ENCODE measurements at places on chromosomes 7 and 10.

DNA sequence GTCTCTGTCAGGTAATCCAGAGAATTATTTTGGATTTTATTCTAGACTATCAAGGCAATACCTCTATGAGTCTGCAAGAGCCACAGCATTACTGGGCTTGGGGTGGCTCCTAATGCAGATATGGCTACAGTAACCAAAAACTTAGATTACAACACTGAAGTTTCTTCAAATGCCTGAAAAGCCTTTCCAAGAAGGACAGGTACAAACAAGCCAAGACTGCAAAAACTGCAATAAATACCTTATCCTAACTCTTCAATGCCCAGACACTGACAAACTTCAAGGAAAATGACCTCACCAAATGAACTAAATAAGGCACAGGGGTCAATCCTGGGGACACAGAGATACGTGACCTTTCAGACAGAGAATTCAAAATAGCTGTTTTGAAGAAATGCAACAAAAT is 82.0 kb downstream of the TES start:
- no peak for DNase-seq

- DNase-seq, result no peak
Observed at GRCh38 chr10:127346604-127347003, 150.2 kb upstream of the INSYN2A start.

GRCh38 chr7:84194484-84195271 is at the start of gene SEMA3A:
SEMA3A (minus strand) TSS chr7:84194789; CDS start chr7:84194586, 203 bp downstream.
- peak; percentile 17 for DNase-seq

DNA sequence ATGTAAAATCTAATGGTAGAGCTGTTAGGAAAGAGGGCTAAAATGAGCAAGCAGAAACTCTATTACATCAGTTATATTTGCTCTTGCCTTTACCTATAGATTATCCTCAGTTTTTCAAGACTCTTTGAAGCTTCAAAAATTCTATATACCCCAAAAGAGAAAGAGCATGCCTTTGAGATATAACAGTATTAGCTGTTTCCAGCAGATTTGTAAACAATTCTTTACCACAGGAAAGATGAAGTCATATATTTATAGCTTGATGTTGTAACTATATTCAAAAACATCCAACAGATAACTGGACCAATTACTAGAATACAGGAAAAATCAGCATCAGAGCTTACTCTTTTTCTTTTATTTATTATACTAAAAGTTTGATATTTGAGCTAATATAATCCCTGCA is 416.2 kb upstream of the TPK1 start:
- no peak for DNase-seq

- DNase-seq, result no peak
Observed at GRCh38 chr10:12961416-12962205, 39.9 kb downstream of the CCDC3 start.

GRCh38 chr10:110273474-110273873 is 31.2 kb downstream of the SMNDC1 start:
- DNase-seq, result no peak

GRCh38 chr7:36127075-36127740 is 25.8 kb upstream of the EEPD1 start:
- DNase-seq, result no peak

GRCh38 chr7:156504687-156505545 is 135.7 kb upstream of the RNF32 start:
- DNase-seq, result no peak

GRCh38 chr7:698515-699475 is 27.7 kb upstream of the DNAAF5 start:
- no peak for DNase-seq

DNA sequence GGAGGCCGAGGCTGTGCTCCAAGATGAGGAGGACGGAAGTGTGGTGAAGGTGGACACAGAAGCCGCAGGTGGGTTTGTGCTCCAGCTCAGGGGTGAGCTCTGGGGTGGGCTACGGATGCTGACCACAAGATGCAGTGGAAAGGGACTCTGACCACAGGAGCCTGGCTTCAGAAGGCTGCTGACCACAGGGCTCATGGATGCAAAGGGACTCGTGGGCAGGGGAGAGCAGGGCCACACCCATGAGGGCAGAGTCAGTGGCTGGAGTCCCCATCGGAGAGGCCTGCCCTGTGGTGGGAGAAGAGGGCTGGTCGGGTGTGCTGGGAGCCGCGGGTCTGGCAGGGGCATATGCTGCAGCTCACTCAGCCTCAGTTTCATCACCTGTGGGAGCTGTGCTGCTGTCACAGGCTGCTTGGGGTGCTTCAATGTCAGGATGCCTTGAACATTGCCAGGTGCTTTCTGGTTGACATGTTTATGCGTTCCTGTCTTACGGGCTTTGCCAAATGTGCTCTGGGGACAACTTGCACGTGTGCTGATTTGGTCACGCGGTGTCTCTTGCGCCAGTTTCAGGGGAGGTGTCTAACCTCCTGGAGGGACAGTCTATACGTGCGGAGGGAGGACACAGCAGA is 13.7 kb downstream of the SCART1 start:
- DNase-seq, result no peak

DNA sequence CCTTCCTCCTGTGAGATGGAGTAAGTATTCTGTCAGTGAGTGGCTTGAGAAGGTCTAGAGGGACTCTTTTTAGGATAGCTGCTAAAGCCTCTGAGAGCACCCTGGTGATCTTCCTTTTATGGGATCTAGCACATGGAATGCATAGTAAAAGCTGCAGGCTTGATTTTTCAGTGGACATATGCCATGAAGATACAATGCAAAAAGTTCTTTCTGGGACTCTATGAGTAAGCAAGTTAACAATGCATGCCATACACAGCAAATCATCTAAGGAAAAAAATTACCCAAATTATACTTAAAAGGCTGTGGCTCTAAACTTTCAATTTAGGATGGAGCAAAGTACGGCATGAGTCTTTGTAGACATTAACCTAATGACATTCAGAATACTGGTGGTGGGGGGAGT is 154.5 kb downstream of the SGMS1 start:
- DNase-seq, result no peak

- DNase-seq, result no peak
Observed at GRCh38 chr10:30827531-30828120, 198.1 kb upstream of the LYZL2 start.

DNA sequence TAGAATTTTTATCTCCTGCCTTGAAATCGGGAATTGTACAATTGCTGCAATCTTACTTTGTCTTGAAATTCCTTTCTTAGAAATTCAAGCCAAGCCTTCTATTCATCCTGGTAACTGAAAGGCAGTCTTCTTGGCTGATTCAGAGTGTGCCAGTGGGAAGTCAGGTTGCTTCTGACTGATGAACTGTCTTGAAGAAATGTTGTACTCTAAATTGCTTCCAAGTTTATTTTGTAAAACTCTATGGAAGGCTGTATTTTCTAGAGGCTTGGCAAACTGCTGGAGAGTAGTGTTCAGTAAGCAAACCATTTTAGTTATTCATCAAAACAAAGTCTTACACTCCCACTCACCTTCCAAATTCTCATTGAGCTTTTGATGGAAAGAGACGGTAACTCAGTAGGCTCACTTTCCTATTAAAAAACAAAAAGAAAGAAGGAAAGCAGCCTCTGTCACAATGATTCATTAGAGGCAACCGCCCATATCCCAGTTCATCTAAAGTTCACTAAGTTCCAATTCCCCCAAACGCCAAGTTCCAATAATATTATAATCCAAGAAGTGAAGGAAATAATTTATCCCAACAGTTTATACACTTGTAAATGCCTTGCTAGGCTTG is 187.9 kb upstream of the MALRD1 start:
- no peak for DNase-seq

GRCh38 chr10:111142092-111142768 is 65.4 kb downstream of the ADRA2A start:
- no peak for DNase-seq

- DNase-seq, result no peak
Observed at GRCh38 chr7:40405991-40406390, 271.2 kb downstream of the SUGCT start.

GRCh38 chr10:8052341-8052955 is 2.0 kb upstream of the GATA3 start:
- no peak for DNase-seq

GRCh38 chr7:34191771-34192479 is 286.6 kb downstream of the BMPER start:
- DNase-seq, result no peak

GRCh38 chr7:121872831-121873288 is at the start of gene PTPRZ1:
PTPRZ1 (plus strand) TSS chr7:121873161; CDS start chr7:121873500, 339 bp downstream.
- peak; percentile 53 for DNase-seq

- DNase-seq, result no peak
Observed at GRCh38 chr7:16234493-16235146, 186.7 kb downstream of the CRPPA start.

GRCh38 chr10:131041031-131041430 is 270.5 kb downstream of the TCERG1L start:
- DNase-seq, result no peak

GRCh38 chr7:143485500-143485899 is 7.8 kb downstream of the TAS2R41 start:
- no peak for DNase-seq

DNA sequence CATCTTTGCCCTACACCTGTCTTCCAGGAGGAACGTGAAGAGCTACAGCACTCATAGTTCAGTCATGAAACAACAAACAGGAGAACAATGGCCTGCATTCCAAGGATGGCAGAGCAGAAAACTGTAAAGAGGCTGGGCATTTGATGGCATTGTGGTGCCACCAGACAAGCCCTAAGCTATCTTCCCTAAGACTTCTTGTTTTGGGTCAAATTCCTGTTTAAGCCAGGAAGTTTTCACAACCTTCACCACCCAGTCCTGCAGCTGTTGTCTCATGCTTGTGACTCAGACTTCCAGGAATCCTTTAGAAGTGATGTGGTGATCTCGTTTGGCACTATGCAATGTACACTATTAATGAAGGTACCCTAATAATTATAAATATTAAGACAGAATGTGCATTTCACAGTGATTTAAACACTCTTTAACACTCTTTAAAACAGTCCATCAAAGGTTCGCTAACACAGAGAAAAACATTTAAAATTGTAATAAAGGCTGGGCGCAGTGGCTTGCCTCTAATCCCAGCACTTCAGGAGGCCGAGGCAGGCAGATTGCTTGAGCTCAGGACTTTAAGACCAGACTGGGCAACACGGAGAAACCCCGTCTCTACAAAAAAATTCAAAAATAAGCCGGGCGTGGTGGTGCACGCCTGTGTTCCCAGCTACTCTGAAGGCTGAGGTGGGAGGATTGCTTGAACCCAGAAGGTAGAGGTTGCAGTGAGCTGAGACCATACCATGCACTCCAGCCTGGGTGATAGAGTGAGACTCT is 2.7 kb upstream of the HERPUD2 start:
- no peak for DNase-seq

GRCh38 chr10:98141484-98142073 is 7.1 kb downstream of the R3HCC1L start:
- no peak for DNase-seq

- DNase-seq, result no peak
Observed at GRCh38 chr10:15787426-15787825, 67.7 kb upstream of the ITGA8 start.

- DNase-seq, result no peak
Observed at GRCh38 chr10:77029777-77030717, 607.6 kb downstream of the KCNMA1 start.

DNA sequence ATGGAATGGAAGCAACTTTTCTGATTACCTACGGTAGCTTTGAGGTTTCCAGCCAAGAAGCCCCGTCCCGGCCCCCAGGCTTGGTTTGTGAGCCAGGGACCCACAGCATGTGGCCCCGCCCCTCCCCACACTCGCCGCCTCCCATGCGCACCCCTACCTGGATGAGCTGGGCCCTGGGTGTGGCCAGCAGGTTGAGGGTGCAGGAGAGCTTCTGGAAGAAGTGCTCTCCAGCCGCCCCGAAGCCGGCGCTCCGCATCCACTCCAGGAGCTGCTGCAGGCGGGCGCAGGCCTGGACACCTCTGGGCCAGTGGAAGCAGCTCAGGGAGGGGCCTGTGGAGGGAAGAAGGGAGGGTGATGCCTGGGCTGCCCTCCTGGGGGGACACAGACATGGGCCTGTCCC is 39.7 kb downstream of the AP5Z1 start:
- DNase-seq, result no peak

DNA sequence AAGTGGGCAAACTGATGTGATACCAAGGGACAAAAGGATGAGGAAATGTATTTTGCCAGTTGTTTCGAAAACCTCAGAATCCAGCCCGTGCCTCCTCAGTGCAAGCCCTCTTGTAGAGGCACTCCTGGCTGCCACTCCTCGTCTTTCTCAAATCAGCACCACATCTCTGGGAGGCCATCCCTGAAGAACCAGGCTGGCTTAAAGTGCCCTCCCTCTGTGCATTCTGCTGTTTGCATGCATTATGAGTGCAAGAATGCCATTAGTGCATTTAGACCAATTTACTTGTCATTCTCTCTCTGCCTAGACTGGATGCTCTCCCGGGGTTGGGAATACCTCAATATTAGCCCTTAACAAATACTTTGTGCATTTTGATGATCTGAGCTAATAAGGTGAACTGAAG is 19.9 kb upstream of the FAM180A start:
- no peak for DNase-seq

DNA sequence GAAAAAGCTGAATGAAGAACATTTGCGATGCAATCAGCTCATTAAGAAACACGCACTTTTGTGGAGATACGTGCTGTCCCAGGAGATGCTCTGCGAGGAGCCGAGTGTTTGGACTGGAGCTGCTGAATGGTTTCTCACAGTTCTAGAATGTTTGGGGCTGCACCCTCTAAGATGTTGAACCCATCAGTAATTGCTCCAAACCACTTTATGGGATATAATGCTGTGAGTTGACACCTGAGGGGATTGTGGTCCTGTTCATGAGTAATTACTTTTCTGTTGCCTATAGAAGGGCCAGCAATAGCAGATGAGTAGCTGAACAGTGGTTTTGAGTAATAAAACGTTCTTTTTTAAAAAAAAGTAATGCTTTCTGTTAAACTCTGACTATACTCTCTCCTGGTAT is 63.1 kb downstream of the IKZF1 start:
- DNase-seq, result no peak

- no peak for DNase-seq
Observed at GRCh38 chr10:70588859-70589570, 13.5 kb downstream of the PRF1 start.

All from Peyer's patch (tissue), 4 donors.